Adipocyte (in vitro differentiated cells): ENCODE measurements at places on chromosomes 3 and 15.

DNA sequence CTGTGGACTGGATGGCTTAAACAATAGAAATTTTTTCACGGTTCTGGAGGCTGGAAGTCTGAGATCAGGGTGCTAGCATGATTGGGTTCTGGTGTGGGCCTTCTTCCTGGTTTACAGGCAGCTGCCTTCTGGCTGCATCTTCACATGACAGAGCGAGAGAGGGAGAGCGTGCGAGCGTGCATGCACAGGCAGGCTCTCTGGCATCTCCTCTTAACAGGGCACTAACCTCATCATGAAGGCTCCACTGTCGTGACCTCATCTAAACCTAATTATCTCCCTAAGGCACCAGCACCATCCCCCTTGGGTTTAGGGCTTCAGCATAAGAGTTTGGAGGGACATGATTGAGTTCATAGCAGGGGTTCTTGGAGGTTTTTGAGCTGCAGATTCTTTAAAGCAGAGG lies 292.0 kb upstream of the C2CD4B start:
- no peak for DNase-seq

- no peak for DNase-seq
Measured at GRCh38 chr15:79172032-79172481, 81.5 kb upstream of the RASGRF1 start.

DNA sequence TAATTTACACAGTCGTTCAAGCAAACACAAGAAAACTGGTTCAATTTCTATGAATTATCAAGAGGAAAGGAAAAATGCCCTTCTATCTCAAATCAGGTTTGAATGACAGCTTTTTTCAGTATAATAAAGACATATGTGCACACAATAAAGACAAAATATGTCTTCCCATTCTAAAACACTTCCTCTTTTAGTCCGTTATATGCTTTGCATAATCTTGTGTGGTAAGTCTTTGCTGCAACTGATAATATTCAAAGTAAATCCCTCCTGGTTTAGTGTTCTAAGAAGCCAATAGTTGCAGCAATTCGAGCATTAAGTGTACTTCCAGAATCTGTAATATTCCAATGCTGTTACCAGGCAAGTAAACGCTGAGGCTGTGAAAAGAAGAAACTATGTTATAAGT lies 43.7 kb upstream of the MAPKBP1 start:
- DNase-seq = no peak

DNA sequence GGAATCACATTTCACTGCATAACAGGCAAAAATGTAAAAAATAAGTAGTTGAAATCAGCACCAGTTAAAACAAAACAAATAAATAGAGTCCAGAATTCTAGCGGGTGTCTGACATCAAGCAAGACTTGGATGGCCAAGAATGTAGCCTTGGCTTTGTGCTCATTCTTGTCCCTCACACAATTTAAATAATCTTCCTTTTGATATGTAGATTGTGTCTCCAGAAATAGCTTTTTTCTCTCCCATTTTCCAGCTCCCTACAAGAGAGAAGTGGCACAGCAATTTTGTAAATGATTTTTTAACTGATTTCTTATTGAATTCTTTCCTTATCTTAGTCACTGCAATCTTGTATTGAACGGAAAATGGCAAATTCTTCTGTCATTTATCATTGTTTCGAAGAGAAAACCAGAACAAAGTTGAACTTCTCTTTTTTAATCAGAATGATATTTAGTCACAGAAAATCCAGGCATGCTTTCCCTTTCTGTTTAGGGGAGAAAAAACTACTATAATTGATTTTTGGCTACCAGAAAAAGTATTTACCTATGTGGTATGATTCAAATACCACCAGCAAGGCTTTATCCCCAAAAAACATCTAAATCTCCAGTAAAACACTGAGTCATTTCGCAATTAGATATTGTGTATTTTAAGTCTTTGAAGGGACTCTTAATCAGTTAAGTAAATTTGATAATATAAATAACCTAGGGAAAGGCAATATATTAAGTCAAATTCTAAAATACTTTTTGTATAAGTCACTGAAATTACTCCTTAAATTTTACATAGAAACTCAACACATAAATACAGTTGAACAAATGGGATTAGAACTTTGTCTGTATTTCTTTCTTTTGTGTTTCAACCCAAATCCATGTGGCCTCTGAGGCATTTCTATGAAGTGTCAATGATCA lies 481.7 kb downstream of the GBE1 start:
- DNase-seq = peak; percentile 47
